Activated CD8-positive, alpha-beta memory T cell treated with anti-CD3 and anti-CD28 coated beads for 48 hours (primary cell): ENCODE measurements at places on chromosomes 5 and 9.

GRCh38 chr9:70389621-70390266, 24.7 kb downstream of the KLF9 start:
- no peak for DNase-seq

- DNase-seq = no peak
Observed at GRCh38 chr5:115033861-115034260, 135.8 kb downstream of the TRIM36 start.

- no peak for DNase-seq
Observed at GRCh38 chr5:55416306-55416705, 108.5 kb downstream of the MTREX start.

DNA sequence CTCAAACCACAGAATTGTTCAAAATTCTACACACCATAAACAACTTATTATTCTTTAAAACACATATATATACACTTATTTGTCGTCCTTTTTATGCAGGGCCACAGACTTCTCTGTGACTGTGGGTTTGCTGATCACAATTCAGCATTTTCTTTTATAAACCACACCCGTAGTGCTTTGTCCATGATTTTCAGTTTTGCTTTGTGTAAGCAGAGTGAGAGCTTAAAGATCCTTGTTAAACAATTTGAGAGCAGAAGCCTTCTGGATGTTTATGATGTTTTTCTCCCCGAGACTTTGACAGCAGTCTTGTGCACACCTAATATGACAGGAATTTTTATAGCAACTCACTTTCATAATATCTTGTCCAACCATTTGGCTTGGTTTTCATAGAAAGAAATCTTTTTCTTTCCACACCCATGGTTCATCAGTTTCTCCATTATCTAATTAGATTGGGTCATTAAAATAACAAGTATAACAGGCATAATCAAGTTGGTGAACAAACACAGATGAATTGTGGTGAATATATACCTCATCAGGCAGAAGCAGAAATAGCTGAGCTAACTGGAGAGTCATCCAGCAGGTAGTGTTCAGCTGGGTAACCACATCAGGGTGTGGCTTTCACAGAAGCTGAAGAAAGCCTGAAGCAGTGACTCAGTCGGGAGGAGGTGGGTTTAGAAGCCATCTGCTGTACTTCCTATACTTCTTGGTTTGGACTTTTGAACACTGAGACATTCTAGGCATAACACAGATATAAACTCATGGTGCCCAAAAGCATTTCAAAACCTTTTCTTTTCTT, 232.8 kb downstream of the DOCK8 start:
- no peak for DNase-seq

DNA sequence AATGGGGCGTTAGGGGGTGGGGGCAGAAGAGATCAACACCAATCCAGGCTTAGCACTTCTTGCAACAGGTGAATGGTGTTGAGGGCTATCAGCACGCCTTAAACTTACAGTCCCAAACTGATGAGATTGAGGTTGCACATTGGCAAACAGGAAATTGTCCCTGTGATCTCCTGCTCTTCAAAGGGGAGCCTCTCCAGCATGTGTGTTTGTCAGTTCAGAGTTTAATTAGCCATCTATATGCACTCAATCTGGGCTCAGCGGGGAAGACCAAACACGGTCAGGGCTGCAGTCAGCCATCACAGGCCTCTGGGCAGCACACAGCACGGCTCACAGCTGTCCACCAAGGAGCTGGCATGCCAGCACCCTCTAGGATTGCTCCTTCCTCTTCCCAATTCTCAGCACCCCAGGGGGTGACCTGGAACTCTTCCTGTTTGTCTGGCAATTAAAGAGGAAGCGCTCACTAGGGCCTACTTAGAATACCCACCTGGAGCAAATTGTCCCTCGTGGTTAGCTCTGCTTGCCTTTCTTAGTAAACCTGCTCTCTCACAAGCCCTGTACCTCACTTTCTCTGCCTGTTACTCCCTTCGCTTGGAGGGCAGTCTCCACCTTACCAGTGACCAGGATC, 217.4 kb downstream of the SLIT3 start:
- no peak for DNase-seq

DNA sequence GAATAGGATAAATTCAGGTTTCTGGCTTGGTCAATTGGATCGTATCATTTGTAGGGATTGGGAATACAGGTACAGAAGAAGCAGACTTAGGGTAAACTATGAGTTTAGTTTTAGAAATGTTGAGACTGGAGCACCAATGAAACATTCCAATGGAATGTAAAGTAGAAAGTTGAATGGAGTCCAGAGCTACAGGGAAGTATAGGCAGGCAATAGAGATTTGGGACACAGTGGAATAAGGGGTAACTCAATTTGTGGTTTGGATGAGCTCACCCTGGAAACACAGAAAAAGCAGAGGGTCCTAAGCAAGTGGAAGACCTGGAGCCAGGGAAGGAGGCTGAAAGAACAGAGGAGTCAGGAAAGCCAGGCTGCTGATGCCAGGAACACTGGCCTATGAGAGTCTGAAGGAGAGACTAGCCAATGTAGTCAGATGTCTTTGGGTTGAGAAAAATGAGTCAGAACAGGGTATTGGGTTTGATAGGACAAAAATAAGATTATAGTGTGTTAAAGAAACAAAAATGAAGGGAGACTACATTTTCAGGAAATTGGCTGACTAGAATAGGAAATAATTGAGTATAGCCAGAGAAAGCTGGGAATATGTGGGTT, 72.8 kb downstream of the STARD4 start:
- no peak for DNase-seq

- no peak for DNase-seq
Observed at GRCh38 chr9:114286146-114286679, 36.7 kb upstream of the ORM1 start.

GRCh38 chr9:99074902-99075245, 30.0 kb upstream of the TGFBR1 start:
- no peak for DNase-seq

DNA sequence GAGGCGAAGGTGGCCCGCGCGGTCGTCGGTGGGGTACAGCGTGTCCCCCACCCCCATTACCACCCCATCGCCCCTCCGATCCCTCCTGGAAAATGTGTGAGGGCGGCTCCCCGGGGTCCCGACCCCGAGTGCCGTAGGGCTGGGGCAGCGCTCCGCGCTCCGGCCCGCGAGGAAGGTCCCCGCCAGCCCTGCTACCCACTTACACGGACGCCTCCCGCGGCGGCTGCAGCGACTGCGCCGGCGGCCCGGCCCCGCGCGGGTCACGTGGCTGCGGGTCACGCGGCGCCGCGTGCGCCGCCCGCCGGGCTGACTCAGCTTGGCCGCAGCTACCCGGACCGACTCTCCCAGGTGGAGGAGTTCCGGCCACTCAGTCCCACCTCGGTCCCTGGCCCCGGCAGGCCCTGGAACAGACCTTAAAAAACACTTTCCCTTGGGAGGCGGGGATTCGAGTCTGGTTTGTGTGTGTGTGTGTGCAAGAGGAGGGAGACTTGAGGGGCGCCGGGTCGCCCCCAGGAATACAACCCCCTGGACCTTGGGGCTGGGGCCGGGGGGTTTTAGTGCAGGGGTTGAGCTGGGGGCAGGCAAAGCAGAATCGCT, at the start of gene GNPDA1:
GNPDA1 (minus strand) TSS at position 236 of the 597 bp plus-strand sequence. CDS start 992 bp downstream, outside the sequence.
- DNase-seq = no peak

GRCh38 chr9:132424857-132425674, 15.1 kb downstream of the CFAP77 start:
- no peak for DNase-seq

DNA sequence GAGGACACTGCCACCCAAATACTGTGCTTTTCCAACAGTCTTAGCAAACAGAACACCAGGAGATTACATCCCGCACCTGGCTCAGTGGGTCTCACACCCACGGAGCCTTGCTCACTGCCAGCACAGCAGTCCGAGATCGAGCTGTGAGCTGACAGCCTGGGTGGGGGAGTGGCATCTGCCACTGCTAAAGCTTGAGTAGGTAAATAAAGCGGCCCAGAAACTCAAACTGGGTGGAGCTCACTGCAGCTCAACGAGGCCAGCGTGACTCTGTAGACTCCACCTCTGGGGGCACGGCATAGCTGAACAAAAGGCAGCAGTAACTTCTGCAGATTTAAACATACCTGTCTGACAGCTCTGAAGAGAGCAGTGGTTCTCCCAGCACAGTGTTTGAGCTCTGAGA, 28.8 kb downstream of the EPB41L4A start:
- DNase-seq = no peak

- DNase-seq = no peak
Observed at GRCh38 chr5:154194345-154195329, 4.1 kb downstream of the GALNT10 start.

DNA sequence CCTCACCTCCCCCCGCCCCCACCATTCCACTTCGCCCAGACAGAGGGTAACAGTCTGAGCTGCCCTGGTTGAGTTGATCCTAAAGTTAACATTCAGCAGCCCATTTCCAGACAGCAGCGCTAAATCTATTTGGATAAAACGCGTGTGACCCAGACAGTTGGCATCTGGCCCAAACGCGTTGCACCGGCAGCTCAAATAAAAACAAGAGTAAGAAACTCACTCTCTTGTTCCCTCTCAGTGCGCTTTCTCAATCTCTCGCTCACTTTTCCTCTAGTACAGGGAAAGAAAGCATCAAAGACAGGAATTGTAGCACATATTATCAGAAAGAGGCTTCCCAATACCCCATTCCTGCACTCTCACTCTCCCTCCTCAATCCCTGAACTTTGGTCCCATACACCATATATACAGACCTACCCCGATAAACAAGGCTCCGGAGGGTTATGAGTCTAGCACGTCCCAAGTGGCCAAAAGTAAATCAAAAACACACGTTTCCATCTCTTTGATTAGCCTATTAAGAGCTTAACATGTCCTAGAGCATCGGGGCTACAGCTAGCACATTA, 1.3 kb downstream of the ADAMTS6 start:
- DNase-seq = no peak

DNA sequence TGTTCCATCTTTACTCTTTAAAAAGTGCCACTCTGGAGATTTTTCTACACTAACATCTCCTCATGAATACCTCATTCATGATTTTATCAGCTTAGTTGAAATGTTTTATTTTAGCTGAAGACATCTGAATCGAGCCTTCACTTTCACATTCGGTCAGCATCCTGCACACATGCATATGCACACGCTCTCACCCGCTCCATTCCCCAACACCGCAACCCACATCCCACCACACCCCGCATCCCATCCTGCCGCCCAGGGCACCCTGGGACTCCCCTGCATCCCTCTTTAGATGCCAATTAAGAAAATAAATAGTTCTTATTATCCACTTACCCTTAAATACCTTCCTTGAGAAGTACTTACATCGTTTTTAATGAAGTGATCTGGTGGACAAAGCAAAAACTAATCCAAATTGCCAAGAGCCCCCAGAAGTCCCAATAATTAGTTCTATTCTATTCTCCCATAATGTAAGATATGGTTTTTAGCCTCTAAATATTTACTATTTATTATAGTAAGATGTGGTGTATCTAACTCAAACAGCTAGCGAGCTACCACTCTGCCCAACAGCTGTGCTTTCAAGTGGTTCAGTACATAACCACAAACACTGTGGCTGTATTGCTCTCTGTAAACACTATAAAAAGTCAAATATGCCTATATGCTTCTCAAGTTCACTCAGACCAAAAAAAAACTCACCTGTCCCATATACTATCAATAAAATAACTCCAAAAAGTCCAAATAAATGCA, 38.2 kb downstream of the GZMK start:
- DNase-seq = peak; percentile 34

DNA sequence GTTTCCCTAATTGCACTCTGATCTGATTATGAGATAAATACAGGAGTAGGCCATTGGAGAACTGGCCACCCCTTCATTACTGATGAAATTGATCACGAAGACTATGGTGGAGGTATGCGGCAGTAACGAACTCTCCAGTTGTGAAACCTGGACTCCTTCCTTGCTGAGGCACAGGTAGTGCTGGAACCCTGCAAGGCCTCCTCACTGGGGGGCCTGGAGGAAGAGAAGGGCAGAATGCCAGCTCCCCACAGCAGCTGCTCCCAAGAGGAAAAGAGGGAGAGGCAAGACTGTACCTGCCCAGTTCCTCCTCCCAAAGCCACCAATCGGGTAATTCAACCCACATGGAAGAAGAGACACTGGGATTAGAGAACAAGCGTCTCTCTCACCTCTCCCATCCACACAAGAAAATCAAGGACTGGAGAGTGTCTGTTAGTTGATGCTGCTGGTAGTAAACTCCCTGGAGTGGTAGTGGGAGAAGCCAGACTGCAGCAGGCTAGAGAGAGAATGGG, 19.1 kb upstream of the TRIO start:
- DNase-seq = no peak

GRCh38 chr9:42386477-42386876, 203.0 kb downstream of the SPATA31A6 start:
- DNase-seq = no peak

DNA sequence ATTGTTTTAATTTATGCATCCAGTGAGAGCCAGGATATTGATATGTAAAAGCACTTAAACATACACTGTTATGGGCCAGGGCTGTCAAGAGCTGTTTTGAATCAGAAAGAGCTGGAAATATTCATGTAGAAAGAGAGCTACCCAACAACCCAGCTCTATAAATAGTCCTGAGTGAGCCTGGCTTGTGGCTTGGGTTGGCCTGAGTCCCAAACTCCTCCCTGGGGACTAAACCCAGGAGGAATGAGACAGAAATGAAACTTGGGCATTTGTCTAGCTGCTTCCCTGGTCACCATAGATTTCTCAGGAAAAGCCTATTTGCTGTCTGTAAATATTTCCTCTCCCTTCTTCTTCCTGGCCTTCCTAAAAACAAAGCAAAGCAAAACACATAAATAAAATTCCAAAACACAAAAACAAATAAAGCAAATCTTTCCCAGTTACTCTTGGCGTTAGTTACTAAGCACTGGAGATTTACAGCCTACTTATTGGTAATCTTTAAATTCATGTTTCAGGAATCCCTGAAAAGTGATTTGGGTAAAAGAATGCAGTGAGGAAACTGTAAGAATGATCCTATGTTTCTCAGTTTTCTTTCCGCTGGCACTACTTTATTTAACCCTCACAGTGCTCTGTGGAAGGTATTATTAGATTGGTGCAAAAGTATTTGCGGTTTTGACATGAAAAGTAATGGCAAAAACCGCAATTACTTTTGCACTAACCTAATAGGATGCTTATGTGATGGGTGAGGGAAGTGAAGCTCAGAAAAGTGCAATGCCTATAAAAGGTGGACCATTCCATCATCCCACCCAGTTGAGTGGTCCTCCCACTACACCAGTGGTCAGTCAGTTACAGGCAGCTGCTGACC, 111.8 kb downstream of the CARTPT start:
- DNase-seq = no peak

GRCh38 chr9:99515895-99516656, 294.0 kb downstream of the SEC61B start:
- DNase-seq = no peak

DNA sequence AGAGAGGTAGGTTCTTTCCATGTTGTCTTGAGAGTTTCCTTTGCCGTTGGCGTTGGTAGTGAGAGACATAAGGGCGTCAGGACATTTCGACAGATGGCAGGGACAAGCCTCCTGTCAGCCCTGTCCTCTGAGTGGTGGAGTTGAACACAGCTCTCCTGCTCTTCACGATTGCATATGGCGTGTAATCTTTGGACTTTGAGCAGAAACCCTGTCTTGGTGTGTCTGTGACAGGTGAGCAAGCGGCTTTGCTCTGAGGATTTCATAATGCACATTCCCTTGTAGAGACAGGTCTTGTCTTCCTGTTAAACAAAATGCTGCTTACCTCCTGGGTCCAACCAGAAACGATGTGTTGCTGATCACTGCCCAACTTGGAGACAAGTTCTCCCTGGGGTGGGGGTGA, 146.5 kb downstream of the NXNL2 start:
- DNase-seq = no peak

- DNase-seq = no peak
Observed at GRCh38 chr9:98861781-98862504, 54.5 kb downstream of the GALNT12 start.

- DNase-seq = no peak
Observed at GRCh38 chr5:144405991-144406390, 235.3 kb downstream of the KCTD16 start.

GRCh38 chr5:126280343-126280742, 142.9 kb upstream of the GRAMD2B start:
- DNase-seq = no peak

- DNase-seq = no peak
Observed at GRCh38 chr5:29697278-29697677, 1496.2 kb upstream of the CDH6 start.
